ENCODE measurements at places on chromosomes 7 and 10. TPM values are rescaled to one million over a fixed set of nuclear protein-coding genes. Genes with fewer than 3 reads are reported as not detected.

Gene NPSR1
- polyA plus RNA-seq: not detected

Gene TMEM26
- polyA plus RNA-seq: 0.05 TPM

Gene TMEM196
- polyA plus RNA-seq: not detected

Gene ZNF503
- polyA plus RNA-seq: 0.58 TPM

DNA sequence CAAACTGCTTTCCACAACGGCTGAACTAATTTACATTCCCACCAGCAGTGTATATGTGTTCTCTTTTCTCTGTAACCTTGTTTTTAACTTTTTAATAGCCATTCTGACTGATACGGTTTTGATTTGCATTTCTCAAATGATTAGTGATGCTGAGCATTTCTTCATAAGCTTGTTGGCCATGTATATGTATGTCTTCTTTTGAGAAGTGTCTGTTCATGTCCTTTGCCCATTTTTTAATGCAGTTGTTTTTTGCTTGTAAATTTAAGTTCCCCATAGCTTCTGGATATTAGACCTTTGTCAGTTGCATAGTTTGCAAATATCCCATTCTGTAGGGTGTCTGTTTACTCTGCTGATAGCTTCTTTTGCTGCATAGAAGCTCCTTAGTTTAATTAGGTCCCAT, 6.1 kb downstream of the ZNF786 start:
- DNase-seq: no peak

GRCh38 chr10:52420656-52421055, 106.6 kb downstream of the DKK1 start:
- DNase-seq: peak; percentile 82

DNA sequence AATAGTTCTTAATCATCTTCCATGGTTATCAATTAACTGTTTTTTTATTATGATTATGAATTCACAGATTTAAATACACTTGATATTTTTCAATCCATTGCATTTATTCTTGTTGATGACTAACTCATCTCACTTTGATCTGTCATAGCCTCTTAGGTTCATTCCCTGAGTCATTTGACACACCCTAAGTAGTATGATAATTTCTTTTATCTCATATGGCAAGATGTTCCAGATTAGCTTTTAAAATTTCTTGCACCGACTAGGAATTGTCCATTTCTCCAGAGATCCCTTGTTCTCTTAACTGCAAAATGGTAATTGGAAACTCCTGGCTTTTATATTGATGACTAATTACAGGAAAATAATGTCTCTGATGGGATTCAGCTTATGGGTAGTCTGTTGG, 87.6 kb upstream of the CCDC6 start:
- DNase-seq: no peak

DNA sequence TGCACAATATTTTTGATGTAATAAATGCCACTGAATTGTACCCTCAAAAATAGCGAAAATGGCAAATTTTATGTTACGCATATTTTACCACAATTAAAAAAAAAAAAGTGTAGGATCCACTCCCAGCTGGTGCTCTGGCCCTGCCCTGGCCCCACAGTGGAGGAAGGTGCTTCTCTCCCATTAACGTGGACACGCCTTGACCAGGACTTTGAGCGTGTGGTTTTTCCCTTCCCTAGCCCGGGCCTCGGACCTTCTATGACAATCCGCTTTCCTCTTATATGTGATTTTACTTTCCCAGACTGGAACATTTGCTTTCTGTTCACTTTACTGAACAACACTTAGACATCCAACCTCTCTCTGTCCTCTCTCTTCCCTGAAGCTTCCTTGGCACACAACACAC, 29.7 kb upstream of the OCM start:
- DNase-seq: no peak

GRCh38 chr10:74855439-74855838, 29.0 kb downstream of the KAT6B start:
- DNase-seq: no peak

DNA sequence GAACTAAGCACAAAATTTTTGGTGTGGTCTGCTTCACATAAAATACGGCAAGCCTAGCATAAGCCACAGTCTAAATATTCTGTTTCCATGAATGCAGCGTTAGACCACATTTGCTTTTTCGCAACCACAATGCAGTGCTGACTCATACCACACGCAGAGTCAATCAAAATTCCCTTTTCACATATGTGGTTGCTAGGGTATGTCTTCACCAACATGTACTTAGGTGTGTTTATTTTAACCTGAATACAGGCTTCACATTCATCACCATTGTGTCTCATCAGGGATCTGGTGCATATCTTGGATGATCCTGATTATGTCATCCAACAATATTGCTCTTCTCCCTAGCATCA, 90.8 kb downstream of the CHN2 start:
- no peak for DNase-seq

Data from endothelial cell of umbilical vein (primary cell).